CD4-positive, alpha-beta T cell treated with Interleukin-15 for 1 hour (primary cell): ENCODE measurements at places on chromosomes 3 and 15.

DNA sequence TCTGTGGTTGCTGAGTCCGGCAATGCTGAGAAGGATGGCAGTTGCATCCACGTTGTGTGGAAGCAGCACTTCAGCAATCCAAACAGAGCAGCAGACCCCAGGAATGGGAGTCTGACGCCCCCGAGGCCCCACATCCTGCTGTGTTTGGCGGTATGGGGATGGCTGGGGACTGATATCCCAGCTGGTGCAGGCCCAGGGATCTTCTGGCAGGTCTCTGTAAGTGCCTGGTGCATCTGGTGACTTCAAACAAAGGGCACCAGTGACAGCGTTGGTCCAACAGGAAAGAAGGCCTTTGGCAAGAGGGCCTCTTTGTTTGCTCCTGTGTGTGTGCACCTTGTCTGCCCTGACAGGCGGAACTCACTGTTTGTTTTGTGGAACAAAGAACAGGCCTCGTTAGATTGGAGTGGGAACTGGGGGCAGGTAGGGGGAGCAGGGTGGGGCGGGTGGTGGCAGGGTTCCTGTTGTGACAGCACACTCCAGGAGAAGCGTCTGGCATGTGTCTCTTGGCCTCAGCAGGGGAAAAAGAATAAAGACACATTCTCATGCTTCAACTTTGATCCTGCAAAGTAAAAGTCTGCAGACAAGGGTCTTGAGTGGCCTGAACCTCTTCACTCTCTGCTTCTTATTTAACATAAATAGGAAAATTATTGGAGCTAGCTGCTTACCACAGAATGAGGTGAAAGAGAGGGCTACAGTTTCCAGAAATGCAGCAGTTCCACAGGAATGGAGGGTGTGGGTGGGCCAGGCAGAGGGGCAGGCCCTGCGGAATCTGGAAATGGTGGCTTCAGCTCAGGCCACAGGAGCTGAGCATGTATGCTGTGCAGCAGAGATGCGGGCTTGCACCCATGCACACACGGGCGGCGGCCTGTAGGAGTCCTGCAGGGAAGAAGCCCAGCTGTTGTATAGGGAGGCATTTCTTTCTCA, 94.5 kb upstream of the MYZAP start:
- DNase-seq: no peak

DNA sequence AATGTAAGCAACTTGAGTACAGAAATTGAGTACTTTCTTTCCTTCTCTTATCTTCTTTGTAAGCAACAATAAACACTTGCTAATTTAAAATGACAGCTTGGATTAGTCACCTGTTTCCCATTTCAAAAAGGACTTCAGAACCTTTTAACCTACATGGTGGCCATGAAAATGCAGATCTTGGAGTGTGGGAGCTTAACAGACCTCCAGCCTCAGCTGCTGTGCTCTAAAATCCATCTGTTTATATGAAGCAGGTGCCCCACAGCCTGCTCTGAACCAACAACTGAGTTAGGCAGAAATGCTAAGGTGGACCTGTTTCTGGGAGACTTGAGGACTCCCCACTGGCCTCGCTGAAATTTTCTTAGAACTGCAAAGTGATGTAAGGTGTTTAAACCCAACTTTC, 91.1 kb upstream of the TNIK start:
- DNase-seq: no peak

DNA sequence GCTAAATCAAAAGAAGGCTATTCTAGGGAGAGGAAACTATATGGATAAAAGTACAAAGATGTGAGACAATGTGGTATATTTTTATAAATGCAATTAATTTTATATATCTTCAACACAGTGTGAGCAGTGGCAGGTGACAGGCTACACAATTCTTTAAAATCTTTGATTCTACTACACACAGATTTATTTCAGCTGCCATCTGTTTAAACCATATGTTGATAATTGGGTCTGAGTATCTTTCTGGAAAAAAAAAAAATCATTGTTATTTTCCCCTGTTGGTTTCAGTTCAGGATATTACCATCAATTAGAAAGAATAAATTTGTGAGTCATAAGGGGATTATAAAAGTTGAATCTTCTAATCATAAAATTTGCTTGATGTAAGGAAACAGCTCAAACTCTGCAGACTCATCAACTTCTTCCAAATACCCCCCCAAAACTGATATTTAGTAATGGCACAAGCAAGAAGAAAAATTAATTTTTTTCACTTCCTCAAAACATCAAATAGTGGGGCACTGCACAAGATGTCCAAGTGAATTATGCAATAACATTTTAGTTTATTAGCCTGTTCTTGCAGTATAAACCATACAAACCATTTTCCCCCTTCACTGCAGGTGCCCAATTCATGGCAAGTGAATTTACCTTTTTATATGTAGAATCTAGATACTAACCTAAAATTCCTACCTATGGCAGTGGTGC, 12.0 kb downstream of the PIERCE2 start:
- no peak for DNase-seq

GRCh38 chr3:64166584-64167162, 58.6 kb downstream of the PRICKLE2 start:
- DNase-seq: no peak

DNA sequence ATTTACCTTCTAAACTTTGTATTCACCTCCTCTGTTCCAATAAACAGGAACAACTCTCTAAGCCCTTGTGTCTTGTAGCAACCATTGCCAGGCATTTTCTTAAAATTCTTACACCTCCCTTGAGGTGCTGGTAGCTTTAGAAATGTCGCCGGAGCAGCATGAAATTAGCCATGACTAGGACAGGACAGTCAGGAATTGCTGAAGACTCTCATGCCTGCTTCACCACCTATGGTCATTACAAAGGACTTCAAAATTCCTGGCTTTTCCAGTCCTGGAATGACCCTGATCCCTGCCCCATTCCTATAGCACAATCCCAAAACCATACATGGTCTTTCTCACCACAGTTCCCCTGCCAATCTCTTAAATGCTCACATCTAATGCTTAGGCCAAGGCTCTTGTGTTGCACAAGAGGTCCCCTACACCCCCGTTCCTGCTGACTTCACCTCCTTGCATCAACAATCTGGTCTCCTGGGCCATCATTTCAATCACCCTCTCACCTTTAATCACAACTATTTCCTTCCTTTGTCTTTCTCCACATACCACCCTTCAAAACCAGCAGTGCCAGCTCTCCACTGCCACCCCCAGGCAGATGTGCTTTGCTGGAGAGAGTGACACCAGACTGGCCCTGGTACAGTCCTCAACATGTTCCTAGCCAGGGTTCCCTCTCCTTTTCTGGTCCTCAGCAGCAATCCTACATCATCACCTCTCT, 113.2 kb upstream of the TJP1 start:
- no peak for DNase-seq

GRCh38 chr3:16838561-16838960, 46.2 kb upstream of the PLCL2 start:
- DNase-seq: no peak

GRCh38 chr3:52193065-52193464, 4.9 kb upstream of the ALAS1 start:
- DNase-seq: no peak

DNA sequence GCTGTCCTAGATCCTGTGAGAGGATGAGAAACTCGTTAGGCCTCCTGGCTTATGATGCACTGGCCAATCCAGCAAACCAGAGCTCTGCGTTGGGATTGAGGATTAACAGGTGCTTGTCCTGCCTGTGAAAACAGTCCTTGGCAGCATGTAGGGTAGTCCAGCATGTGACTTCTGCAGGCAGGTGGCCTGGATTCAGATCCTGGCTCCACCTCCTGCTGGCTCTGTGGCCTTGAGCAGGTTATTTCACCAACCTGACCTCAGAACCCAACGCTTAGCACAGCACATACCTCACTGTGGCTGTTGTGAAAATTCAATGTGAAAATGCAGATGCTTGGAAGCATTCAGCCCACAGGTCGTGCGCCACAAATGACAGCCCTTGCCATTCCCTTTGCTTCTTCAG, 33.6 kb downstream of the PLA2G4D start:
- no peak for DNase-seq

DNA sequence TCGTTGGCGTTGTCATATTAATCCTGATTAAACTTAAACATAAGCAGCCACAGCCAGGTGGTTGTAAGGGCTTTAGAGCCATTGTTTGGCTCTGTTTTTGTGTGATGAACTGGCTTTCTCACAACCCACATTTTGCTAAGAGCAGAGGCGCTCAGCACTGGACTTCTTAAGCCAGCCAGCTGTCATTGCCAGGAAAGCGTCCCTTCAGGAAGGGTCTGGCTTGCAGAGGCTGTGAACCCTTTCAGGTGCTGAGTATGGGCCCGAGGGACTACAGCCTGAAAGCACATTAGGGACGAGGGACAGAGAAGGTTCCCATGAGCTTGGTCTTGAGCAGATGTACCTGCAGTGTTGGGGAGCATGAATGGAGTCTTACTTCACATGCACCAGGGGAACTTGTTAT, 112.3 kb downstream of the CHCHD6 start:
- no peak for DNase-seq

GRCh38 chr15:48627260-48627940, 18.1 kb downstream of the FBN1 start:
- no peak for DNase-seq

DNA sequence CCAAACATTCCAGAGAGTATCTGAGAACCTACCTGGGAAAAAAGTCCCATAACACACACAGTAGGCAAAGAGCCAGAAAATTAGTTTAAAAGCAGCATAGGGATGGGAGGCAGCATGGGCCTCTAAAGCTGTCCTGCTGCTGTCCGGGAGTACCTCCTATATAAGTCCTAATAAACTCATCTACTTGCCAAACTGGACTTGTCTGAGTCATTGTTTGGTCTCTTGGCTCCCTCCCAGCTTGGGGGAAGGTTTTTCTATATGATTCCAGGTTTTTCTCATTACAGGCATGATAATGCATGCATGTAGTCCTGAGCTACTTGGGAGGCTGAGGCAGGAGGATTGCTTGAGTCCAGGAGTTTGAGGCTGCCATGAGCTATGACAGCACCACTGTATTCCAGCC, 17.5 kb upstream of the HACD2 start:
- no peak for DNase-seq

DNA sequence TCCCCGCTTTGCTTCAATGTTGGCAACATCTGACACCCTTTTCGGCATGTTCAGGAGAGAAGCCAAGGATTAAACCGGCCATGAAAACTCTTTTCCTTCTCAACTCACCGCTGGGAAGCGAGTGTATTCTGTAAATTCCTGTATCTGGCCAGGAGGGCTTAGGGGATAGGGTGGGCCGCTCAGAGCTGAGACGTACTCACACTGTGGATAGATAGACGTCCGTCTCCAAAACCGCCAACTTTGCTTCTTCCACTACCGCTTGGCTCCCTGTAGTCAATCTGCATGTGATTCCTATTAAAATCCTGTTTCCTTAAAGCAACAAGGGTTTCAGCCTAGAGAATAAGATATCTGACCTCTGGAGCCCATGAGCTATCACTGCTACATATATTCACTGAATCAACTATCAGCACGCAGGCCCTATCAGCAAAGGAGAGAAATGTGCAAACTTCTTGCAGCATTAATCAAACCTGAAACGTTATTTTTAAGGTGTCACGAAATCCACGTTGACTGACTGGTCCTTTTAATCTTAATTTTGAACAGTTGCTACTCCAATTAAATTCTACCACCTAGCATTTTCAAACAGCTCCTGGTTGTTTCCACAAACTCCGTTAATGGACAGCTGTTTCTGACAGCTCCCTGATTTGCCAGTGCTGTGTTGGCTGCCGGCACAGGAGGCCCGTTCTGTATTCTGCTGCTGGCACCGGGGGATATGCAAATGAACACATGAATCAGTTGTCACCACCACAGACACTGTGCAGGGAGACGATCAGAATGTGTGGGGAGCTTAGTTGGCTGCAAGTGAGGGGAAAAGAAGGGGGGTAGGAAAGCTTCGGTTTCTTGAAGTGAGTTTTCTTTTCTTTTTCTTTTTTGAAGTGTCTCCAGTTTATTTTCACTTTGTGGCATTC, 438.9 kb upstream of the ARRDC4 start:
- DNase-seq: no peak

GRCh38 chr15:73922186-73923151, 3.8 kb upstream of the LOXL1 start:
- DNase-seq: no peak

- no peak for DNase-seq
Measured at GRCh38 chr3:134126153-134126552, 96.4 kb upstream of the SLCO2A1 start.

GRCh38 chr3:42014458-42014920, 52.6 kb upstream of the ULK4 start:
- peak; percentile 22 for DNase-seq

DNA sequence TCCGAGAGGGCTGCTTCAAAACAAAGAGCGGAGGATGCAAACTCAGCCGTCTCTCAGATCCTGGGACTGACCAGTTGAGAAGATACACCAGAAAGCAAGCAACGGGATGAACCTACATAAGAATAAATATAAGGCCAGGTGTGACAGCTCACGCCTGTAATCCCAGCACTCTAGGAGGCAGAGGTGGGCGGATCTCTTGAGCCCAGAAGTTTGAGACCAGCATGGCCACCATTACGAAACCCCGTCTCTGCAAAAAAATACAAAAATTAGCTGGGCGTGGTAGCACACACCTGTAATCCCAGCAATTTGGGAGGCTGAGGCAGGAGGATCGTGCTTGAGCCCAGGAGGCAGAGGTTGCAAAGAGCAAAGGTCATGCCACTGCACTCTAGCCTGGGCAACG, 31.7 kb downstream of the RBPMS2 start:
- DNase-seq: no peak

- no peak for DNase-seq
Measured at GRCh38 chr3:69997631-69998307, 1.8 kb upstream of the SAMMSON start.

GRCh38 chr3:101643861-101644613, 32.9 kb downstream of the ZBTB11 start:
- peak; percentile 55 for DNase-seq

GRCh38 chr3:81173514-81173913, 587.9 kb downstream of the GBE1 start:
- no peak for DNase-seq

DNA sequence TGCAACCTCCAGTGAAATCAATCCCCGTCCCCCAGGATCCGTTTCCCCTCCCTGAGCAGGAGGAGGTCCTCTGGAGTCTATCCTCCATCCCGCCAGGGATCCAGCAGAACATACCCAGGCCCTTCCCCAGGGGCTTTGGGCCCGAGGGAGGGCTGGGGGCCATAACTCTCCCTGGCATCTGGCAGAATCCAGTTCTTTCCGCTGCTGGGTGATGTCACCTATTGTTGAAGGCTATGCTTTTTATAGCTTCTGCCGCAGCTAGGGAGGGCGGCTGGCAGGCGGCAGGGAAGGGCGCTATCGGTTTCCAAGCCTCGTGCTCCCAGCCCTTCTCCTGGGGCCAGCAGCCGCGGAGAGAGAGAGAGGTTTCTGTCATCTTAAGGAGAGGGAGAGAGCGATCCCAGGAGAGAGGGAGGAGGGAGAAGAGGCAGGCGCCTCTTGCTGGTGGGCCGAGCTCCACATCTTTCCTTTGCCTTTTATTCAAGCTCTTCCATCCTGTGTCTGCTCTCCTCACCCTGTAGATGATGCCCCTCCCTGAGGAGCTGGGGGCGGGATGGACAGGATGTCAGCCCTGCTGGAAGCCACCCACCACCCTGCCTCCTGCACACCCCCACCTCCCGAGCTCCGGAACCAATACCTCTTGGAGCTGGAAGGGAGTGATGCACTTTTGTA, 120.1 kb downstream of the ANP32A start:
- DNase-seq: no peak
